ENCODE measurements at places on chromosomes 7 and 10. TPM values are rescaled to one million over a fixed set of nuclear protein-coding genes. Genes with fewer than 3 reads are reported as not detected.

GRCh38 chr7:156998988-156999957, 11.2 kb downstream of the MNX1 start:
- H3K27ac ChIP-seq, result no peak overlapping the region
- H3K36me3 ChIP-seq, result peaks cover 7% of the 10 kb centered on the region
- peaks cover 59% of the 10 kb centered on the region for H3K27me3 ChIP-seq

GRCh38 chr7:131161103-131161502, 166.6 kb upstream of the MKLN1 start:
- H3K27ac ChIP-seq, result no peak overlapping the region
- no peaks in the 10 kb centered on the region for H3K36me3 ChIP-seq
- DNase-seq, result no peak
- no peaks in the 10 kb centered on the region for H3K27me3 ChIP-seq
- H3K4me1 ChIP-seq, result no peaks in the 10 kb centered on the region
- no peak overlapping the region for H3K4me3 ChIP-seq

GRCh38 chr7:92953657-92954056, 117.3 kb upstream of the CDK6 start:
- H3K27me3 ChIP-seq, result peaks cover 12% of the 10 kb centered on the region
- peak overlapping the region; percentile 20 for H3K4me3 ChIP-seq
- peaks cover 33% of the 10 kb centered on the region for H3K4me1 ChIP-seq
- peaks cover 35% of the 10 kb centered on the region for H3K36me3 ChIP-seq
- H3K27ac ChIP-seq, result peak overlapping the region; percentile 24
- DNase-seq, result no peak

C7orf33 gene
- total RNA-seq, result not detected

SAP25 gene
- total RNA-seq, result 10.1 TPM

DNA sequence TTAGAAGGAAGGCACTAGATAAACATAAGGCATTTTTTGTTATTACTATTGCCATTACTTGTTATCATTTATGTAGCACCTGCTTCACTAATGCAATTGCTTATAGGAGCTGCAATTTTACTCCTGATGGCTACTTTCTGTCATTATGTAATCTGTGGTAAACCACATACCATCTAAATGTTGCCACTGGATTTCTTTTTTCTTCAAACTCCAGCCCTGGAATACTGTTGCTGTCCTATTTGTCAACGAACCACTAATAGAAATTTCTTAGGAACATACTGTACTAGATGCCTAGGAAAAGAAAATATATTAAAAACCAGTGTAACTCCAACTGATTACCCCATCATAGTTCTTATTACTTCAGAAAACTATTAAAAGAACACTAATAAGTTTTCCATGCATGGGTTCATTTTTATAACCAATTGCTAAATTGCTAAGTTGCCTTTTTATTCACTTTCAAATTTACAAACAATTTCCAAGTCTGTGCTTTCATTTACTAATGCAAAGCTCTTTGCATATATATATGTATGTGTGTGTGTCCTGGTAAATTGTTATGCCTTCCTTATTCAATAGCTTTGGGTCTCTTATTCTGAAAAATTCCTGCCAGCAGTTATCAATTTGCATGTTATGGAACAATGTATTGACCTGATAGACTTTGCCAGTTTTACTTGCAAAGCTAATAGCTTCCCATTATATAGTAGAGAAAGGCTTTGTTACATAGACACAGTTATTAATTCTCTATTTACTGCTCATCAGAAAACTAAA, 287.4 kb downstream of the EXOC4 start:
- no peak for DNase-seq
- no peak overlapping the region for H3K27ac ChIP-seq
- H3K4me3 ChIP-seq, result no peak overlapping the region
- H3K4me1 ChIP-seq, result peaks cover 13% of the 10 kb centered on the region
- no peaks in the 10 kb centered on the region for H3K27me3 ChIP-seq
- no peaks in the 10 kb centered on the region for H3K36me3 ChIP-seq

- H3K36me3 ChIP-seq, result peaks cover 5% of the 10 kb centered on the region
- H3K27me3 ChIP-seq, result no peaks in the 10 kb centered on the region
- no peak overlapping the region for H3K27ac ChIP-seq
Observed at GRCh38 chr7:82044497-82045080, 274.7 kb upstream of the HGF start.

DNA sequence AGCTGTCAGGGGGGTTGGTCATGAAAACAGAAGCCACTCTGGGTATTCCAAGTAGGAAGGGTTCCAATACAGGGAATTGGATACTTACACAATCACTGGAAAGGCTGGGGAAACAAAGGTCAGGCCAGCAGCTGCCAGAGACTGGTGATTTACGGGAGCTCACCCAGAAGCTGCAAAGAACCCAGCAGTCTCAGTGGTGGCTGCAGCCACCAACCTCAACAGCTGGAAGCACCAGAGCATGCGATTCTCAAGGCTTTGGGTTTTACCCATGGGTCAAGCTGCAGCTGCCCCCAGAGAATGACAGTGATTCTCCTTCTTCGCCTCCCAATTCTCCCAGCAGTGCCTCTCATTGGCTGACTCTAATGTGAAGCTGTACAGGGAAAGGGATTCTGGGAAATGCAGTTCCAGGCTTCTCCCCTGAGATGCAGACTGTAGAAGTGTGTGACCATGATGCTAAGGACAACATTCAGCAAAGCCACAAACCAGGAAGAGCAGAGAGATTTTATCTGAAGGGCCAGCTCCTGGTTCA, 107.2 kb upstream of the TCF7L2 start:
- H3K27me3 ChIP-seq, result no peaks in the 10 kb centered on the region
- peaks cover 9% of the 10 kb centered on the region for H3K36me3 ChIP-seq
- DNase-seq, result no peak
- no peak overlapping the region for H3K27ac ChIP-seq
- no peaks in the 10 kb centered on the region for H3K4me1 ChIP-seq

DNA sequence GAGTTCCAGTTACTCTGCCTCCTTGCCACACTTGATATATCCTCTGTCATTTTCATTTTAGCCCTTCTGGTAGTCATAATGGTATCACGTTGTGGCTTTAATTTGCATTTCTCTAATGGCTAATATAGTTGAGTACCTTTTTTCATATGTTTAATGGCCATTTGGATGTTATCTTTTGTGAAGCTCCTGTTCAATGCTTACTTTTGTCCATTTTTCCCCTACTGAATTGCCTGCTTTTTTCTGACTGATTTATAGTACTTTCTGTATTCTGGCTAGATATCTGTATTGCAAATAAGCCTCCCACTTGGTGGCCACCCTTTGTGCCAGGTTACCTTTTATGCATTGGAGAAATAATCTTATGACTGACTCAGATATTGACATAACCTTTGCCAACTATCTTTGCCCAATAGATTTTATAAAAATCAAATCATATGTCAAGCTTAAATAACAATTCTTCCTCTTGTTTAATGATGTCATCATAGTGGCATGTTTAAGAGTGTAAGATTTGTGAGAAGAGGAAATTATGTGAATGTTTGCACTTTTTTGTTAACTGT, 50.6 kb downstream of the PRPF18 start:
- no peak for DNase-seq
- H3K27ac ChIP-seq, result no peak overlapping the region
- no peaks in the 10 kb centered on the region for H3K4me1 ChIP-seq
- no peaks in the 10 kb centered on the region for H3K27me3 ChIP-seq
- no peak overlapping the region for H3K4me3 ChIP-seq

RBM17 gene
- total RNA-seq, result 294 TPM

DNA sequence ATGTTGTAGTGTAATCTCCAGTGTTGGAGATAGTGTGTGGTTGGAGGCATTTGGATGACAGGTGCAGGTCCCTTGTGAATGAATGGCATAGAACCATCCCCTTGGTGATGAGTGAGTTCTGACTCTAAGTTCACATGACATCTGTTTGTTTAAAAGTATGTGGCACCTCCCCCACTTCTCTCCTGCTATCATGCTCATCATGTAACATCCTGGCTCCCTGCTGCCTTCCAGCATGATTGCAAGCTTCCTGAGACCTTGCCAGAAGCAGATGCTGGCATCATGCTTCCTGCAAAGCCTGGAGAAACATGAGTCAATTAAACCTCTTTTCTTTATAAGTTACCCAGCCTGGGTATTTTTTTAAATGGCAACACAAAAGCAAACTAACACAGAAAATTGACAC, 499.0 kb upstream of the SEMA3D start:
- no peak overlapping the region for H3K27ac ChIP-seq
- H3K4me1 ChIP-seq, result no peaks in the 10 kb centered on the region
- no peaks in the 10 kb centered on the region for H3K36me3 ChIP-seq
- no peak for DNase-seq
